ENCODE measurements at places on chromosomes 2 and 18.

DNA sequence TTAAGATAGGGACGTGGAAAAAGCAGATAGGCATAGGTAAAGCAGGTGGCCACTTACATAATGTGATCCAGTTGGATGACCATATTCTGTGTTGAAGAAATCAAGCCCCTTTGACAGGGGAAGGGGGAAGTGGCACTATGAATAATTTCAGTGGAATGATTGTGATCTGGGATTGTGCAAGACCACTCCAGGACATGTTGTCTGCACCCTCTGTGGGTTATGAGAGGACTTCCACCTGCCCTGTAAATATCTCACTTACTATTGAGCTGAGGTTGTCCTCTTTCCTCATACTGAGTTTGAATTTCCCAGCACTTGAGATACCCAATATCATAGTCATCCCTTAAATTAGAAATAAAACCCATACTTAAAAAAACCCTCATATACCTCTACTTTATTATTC is 220.7 kb downstream of the IRS1 start:
- DNase-seq: no peak

- no peak for DNase-seq
Measured at GRCh38 chr18:69727912-69728572, 219.6 kb downstream of the CD226 start.

- no peak for DNase-seq
Measured at GRCh38 chr2:24508878-24509277, 17.8 kb downstream of the NCOA1 start.

GRCh38 chr18:63144748-63145147 is 174.8 kb downstream of the BCL2 start:
- no peak for DNase-seq

- no peak for DNase-seq
Measured at GRCh38 chr18:46546111-46546640, 110.8 kb downstream of the LOXHD1 start.

- DNase-seq: no peak
Measured at GRCh38 chr2:69948032-69948962, 13.1 kb downstream of the ASPRV1 start.

DNA sequence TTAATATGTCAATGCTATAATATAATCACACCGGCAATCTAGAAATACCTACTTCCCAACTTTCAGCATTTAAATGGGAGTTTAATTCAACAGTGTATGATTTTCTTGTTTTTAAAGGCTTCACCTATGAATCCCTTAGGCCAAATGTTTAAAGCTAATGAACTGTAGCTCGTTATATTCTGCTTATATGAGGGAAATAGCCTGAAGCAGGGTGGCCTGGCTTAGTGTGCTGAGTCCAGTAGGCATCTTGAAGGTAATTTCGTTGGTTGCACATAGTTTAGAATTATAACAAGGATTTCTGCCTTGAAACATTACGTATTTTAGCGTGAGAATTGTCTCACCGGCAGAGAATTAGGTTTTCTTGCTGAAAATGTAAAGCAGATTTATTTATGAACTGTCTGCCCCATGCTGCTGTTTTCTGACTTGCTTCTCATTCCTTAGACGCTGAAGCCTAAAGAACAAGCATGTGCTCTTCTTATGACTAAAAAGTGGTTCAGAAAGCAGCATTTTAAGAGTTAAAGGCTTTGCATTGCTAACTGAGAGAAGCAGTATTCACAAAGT is 433.7 kb upstream of the RAB12 start:
- DNase-seq: no peak

DNA sequence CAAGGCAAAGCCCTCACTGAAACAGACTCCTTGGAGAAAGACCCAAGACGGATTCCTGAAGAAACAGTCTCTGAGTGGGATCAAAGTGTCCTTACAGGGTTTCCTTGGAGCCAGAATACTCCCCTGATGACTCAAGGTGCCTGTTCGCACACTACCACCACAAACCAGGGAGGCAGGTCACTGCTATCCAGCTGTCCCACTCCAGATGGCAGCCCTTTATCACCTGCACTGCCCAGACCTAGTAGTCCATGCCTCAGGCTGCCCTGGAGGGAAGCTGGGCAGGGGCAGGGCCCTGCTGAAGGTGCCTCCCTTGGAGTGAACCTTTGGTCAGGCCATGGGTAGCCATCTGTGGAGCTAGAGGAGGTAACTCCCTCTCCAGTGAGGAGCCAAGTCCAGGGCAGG is 34.1 kb downstream of the TRABD2A start:
- no peak for DNase-seq

DNA sequence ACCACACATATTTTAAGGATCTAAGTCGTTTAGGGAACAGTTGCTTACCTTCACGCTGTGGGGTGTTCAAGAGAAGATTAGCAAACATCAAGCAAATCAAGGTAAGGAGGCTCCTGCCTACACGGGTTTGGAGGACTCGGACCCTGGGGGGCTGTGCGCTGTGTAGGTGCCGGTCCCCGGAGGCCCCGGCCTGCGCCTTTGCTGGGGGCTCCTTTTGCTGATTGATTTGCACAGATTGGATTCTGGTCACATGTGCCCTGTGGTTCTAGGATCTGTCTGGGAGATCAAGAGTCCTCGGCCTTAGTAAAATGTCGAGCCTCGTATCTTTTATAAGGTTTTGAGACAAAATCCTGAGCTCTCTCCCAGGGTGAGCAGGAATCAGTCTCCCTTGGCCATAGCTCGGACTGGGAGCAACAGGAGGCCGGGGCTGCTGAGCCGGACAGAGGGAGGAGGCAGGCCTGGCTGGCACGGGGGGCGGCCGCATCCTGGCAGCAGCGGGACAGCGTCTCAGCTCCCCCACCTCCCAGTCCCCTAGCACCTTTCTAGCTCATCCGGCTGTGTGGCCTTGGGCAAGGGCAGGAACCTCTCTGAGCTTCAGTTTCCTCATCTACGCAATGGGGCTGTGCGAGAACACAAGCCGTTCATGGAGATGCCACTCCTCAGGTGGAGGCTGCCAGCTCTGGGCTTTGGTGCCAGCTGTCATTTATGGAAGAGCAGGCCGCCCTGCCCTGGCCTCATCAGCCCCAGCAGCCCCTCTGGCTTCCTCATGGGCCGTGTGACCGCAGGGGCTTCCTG is 147.2 kb downstream of the MBP start:
- no peak for DNase-seq

GRCh38 chr2:70091364-70091763 is 4.1 kb downstream of the PCBP1 start:
- DNase-seq: no peak

DNA sequence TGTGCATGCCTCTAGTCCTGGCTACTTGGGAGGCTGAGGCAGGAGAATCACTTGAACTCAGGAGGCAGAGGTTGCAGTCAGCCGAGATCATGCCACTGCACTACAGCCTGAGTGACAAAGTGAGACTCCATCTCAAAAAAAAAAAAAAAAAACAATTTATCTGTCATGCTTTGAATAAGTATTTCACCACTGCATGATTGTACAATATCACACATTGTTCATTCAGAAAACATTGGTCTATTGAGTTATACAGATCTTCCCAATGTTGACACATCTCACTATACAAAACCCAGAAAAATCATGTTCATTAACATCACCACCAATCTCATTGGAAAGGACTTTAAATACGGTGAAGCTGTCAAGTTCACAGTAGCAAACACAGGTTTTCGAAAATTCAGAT is 46.8 kb upstream of the PPM1B start:
- DNase-seq: no peak

DNA sequence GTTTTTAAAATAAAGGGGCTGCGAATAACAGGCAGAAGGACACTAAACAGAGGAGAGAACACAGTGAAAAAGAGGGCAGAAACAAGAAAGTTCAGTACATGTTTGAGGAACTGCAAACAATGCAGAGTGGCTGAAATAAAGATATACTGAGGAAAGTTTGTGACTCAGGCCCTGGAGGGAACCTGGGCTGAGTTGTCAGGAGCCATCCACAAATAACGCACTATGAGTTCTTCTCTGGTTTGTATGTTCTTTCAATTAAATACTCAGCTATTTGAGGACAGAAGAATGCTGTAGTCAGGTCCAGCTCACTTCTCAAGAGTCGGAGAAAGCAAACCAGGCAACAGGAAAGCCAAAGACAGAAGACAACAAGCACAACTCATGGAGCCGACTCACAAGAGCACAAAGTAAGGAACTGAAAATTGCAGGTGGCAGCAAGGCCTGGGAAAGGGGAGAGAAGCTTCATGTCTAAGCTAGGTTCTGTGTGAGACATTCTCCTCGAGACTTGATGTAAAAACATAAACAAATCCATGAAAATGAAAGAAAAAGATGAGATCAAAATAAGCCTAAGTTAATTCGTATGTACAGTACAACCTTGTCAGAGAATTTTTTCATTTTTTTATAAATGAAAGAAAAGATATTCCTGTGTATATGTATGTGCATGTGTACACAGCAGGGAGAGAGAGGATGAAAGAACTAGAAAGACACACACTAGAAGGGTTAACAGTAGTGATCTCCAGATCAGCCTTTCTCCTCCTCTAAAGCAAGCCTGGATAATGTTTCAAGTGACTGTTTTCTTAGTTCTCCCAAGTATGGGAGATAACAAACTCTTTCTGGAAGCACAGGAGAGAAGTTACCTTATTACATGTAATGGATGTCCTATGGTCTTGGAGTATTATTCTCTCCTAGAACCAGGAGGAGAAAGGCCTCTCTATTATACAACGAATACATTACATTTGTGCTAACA is 41.5 kb downstream of the CHN1 start:
- no peak for DNase-seq

- DNase-seq: no peak
Measured at GRCh38 chr2:229104974-229105387, 166.1 kb downstream of the PID1 start.

GRCh38 chr18:51168960-51169662 is 28.4 kb downstream of the MEX3C start:
- DNase-seq: no peak

DNA sequence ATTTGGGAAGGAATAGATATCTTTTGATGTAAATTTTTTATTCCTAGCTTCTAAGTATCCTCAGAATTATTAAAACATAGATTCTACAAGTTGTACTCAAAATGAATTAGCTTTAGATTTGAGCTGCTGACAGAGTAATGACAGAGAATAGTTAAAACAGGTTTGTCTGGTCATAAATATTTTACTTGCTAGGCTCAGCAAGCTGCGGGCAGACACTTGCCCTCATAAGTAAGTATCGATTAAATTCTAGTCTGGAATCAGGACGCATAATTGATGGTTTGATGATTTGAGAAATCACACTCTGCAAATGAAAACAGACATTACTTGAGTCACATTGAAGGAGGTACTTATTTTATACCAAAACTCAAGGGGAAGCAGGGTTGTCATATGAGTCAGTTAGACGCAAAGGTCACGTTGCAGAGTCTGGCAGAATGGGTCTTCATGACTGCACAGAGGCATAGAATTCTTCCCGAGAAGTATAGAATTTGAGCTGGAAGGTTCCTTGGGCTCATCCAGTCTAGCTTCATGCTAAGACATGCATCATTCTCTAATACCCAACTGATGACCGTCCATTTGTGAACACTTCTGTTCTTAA is 27.5 kb downstream of the ARL4C start:
- no peak for DNase-seq

- no peak for DNase-seq
Measured at GRCh38 chr18:76208678-76209306, 286.2 kb downstream of the ZNF516 start.

GRCh38 chr2:97717613-97717995 is 4.2 kb downstream of the ZAP70 start:
- no peak for DNase-seq

- no peak for DNase-seq
Measured at GRCh38 chr2:20136149-20136548, 84.7 kb upstream of the LAPTM4A start.

GRCh38 chr18:34848695-34849094 is 138.6 kb downstream of the DTNA start:
- no peak for DNase-seq

DNA sequence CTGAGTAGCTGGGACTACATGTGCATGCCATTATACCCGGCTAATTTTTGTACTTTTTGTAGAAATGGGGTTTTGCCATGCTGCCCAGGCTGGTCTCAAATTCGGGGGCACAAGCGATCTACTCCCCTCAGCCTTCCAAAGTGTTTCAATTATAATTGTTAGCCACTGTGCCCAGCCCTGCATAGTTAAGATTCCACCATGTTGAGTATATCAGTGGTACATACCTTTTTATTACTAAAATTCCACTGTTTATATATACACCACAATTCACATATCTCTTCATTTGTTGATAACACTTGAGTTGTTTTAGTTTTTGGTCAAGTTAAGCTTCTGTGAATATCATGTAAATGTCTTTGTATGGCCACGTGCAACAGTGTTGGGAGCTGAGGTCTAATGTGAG is 12.8 kb upstream of the FMNL2 start:
- no peak for DNase-seq

- DNase-seq: no peak
Measured at GRCh38 chr2:144983107-144983506, 463.2 kb upstream of the ZEB2 start.

GRCh38 chr2:42076357-42077225 is 28.8 kb downstream of the PKDCC start:
- DNase-seq: no peak

DNA sequence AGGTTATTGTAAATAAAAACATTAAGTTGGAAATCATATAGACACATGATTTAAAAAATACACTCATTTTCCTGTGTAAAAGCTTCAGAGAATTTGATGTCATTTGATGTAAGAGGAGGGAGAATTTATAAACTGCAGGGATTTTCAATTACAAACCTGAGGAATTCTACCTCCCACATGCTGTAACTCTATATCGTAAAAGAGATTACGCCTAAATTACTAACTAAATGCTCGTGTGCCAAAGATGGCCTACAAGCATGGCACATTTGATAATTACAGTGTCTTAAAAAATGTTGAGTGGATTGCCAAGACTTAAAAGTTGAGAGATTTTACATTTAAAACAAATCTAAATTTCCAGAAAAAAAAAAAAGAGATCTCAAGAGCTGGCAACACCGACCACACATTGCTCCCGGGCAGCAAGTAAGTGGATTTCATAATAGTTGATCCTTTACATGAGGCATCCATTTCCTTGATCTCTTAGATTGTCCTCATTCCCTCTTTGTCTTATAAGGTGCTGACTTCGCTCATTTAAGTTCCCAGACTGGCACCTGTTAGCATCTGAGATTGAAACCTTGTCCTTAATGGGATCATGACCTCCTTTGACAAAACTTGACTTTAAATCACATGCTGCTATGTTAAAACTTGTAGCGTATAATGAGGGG is 840.3 kb upstream of the ZEB2 start:
- DNase-seq: no peak

GRCh38 chr2:153059338-153060052 is 341.1 kb downstream of the ARL6IP6 start:
- peak; percentile 51 for DNase-seq

DNA sequence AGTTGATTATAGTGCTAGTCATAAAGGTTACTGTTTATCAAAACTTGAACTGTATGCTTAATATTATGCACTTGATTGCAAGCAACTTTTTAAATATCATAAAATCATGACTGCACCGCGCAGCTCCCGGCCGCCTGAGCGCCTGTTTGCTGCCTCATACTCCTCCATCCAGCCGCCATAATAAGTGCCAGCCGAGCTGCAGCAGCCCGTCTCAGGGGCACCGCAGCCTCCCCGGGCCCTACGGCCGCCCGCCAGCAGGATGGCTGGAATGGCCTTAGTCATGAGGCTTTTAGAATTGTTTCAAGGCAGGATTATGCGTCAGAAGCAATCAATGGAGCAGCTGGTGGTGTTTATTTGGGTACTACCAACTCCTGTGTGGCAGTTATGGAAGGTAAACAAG is 337.2 kb downstream of the PAX3 start:
- DNase-seq: no peak
